ENCODE measurements at places on chromosomes 2 and 18. TPM values are rescaled to one million over a fixed set of nuclear protein-coding genes. Genes with fewer than 3 reads are reported as not detected.

The CROCC2 gene
- not detected for total RNA-seq

The IL37 gene
- total RNA-seq: not detected

The FN1 gene
- total RNA-seq: 77.7 TPM

The GNLY gene
- total RNA-seq: 1.7 TPM

The GLI2 gene
- 1.3 TPM for total RNA-seq

The LOXHD1 gene
- total RNA-seq: 0.62 TPM

The GNAL gene
- total RNA-seq: 5.1 TPM

The CEBPZOS gene
- 57.8 TPM for total RNA-seq

The UGT1A3 gene
- total RNA-seq: not detected

The DYNAP gene
- total RNA-seq: not detected
